DMS 273 treated with DMSO at 0.1 percent for 48 hours (cell line): ENCODE measurements at places on chromosomes 1 and 21.

DNA sequence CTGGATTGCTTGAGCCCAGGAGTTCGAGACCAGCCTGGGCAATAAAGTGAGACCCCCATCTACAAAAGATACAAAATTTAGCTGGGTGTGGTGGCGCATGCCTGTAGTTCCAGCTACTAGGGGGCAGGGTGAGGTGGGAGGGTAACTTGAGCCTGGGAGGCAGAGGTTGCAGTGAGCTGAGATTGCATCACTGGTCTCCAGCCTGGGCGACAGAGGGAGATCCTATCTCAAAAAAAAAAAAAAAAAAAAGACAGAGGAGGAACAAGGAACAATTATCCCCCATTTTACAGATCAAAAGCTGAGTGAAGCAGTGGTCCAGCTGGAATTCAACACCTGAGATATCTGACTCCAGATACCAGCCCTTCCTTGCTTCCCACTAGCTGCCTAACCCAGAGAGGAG lies 34.8 kb downstream of the L1TD1 start:
- peak; percentile 16 for DNase-seq

GRCh38 chr1:30447080-30447479 lies 276.3 kb downstream of the MATN1 start:
- no peak for DNase-seq

GRCh38 chr1:244788493-244789275 lies 46.8 kb upstream of the COX20 start:
- no peak for DNase-seq

DNA sequence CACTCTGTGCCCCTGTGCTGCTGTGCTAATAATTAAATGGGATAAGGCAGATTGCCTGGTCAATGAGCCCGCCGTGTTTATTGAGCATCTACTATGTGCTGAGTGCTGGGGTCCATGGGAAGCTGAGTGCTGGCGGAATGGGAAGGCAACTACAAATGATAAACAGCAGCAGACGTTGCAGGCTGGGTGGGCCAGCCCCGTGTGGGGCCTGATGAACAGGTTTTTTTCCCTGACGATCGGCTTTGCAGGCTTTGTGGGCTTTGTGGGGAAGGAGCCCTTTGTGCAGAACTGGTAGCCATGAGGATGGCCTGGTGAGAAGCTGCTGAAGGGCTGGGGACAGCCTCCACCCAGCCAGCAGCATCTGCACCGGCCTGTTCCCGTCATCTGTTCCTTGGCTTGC lies 3.5 kb downstream of the PDE9A start:
- DNase-seq = no peak

DNA sequence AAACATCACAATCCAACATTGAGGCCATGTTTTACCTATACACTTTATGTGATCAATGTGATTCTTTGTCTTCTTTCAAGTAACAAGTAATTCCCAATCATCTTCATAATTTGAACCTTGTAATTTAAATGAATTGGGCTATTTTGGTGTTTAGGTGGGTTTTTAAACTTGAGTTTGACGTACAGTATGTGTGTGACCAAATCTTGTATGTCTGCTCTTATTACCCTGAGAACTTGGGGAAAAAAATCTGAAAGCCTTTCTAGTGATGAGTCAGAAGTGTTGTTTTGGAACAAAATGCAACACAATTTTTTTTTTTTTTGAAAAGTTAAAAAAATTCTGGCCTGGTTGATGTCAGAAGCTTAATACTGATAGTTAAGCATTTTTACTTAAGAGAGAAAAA lies 68.5 kb downstream of the HHAT start:
- DNase-seq = no peak

DNA sequence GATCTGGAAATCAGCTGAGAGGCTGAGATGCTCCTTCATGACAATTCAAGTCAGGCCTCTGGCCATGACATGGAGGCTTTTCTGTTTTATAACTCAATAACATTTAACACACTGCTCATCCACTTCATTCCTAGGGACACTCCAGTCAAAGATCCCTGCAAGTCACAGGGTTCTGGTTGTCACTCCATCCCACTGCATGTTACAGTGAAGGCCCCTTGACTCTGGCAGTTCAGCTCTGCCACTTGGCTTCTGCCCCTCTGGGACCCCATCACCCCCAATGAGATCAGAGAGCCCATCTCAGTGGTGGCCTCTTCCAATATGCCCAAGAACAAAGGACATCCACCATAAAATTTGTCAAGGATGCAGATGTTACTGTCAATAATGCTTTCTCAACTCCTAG lies 10.0 kb upstream of the FAM110D start:
- no peak for DNase-seq

- DNase-seq = no peak
Measured at GRCh38 chr21:33975548-33976081, 60.0 kb upstream of the ATP5PO start.

DNA sequence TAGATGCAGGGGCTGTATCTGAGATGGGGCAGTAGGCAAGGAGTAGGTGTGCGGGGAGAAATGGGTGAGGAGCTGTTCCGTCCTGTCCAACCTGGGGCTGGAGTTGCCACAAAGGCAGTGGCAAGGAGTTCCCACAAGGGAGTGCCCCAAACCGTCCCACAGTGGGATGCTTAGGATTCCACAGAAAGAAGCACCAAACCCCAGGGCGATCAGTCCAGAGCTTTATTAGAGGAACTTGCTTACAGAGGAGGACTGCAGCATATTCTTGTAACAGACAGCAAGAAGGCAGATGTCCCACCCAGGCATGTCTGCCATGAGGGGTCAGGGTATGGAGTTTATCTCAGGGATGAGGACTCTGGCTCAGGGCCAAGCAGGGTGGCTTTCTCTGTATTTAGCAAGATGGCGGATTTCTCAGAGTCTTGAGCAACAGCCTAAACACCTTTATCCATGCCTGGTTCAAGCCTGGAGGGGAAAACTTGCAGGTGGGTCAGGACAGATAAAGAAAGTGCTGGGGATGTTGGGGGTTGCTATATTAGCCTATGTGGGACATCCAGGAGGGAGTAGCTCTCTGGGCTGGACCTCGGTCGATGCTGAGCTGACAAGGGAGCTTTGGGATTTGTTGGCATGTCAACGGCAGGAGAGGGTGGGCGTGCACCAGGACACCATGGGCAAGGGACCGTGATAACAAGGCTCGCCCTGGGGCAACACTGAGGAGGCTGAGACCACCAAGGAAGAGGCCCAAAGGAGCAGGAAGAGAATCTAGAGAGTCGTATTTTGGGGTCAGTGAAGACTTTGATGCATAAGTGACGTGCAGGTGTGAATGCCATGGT lies 32.8 kb downstream of the OBSCN start:
- no peak for DNase-seq

GRCh38 chr1:99886841-99887240 lies 36.7 kb downstream of the AGL start:
- DNase-seq = no peak

GRCh38 chr1:53603431-53603830 lies 135.5 kb downstream of the GLIS1 start:
- DNase-seq = no peak

- DNase-seq = no peak
Measured at GRCh38 chr1:175133673-175134435, 58.7 kb downstream of the KIAA0040 start.

- no peak for DNase-seq
Measured at GRCh38 chr1:182794091-182794490, 4.5 kb downstream of the NPL start.

GRCh38 chr1:154895798-154896197 lies 25.7 kb upstream of the KCNN3 start:
- DNase-seq = no peak

DNA sequence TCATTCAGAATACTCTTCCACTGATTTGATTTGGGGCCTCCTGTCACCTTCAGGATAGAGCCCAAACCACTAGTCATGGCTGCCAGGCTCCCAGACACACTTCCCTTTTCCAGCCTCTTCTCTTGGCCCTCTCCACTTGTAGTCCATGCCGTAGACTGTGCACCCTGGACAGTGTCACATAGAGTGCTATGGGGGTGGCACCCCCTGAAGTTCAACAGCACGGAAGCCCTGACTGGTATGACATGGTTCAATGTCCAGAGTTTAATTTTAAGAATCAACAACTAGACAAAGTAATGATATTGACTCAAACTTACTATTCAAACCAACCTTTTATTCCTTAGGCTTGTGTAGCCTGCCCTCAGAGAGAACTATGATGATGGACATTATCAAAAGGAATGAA lies 22.3 kb downstream of the FMO2 start:
- no peak for DNase-seq

DNA sequence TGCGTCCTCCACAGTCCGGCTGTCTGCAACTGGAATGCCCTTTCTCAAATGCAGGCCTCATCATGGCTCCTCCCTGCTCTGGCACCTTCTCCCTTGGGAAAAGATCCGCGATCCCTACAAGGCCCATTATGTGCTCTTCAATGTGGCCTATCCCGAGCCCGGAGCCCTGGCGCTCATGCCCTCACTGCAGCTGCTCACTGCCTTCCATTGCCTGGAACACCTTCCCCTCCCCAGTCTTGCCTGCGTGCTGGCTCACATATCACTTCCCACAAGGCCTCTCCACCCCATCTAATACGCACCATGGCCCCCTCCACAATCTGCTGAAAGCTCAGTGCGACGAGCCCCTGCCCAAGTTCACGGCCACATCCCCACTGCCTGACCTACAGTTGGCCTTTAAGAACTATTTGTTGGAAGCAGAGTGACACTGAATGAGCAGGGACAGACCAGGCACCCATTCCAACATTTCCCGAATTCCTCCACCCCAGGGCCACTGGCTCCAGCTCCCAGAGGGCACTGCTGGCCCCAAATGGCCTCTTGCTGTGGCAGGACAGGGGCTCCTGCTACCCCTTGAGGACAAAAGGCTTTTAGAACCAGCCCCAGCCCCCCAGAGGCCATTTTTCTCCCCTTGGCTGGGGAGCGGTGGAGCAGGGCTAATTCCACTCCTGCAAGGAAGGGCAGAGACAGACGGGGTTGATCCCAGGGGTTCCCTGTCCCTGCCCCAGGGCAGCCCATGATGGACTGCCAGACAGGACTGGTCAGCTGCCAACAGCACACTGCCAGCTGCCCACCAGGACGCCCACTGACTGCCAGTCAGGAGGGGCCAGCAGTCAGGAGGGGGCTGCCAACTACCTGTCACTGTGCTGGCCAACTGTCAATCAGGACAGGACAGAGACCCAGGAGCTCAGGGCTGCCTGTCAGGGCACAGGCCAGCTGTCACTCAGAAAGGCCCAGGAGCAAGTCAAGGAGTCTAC lies 64.8 kb downstream of the DHRS3 start:
- no peak for DNase-seq

DNA sequence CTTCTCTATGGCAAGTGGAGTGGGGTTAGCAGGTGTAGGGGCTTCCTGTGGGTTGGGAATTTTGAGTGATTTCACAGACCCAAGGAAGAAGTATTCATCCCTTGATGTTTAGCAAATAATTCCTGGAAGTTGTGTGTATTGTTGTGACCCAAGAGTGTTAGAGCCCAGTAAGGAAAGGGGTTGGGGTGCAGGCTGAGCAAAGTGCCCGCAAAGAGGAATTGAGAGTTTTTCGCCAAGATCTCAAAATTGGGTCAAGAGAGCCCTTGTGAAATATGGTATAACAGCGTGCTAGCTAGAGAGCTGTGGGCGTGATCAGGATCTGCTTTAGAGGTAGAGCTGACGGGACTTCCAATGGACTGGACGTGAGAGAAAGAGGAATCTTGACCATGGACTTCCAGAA lies 73.0 kb upstream of the LAPTM5 start:
- DNase-seq = no peak

DNA sequence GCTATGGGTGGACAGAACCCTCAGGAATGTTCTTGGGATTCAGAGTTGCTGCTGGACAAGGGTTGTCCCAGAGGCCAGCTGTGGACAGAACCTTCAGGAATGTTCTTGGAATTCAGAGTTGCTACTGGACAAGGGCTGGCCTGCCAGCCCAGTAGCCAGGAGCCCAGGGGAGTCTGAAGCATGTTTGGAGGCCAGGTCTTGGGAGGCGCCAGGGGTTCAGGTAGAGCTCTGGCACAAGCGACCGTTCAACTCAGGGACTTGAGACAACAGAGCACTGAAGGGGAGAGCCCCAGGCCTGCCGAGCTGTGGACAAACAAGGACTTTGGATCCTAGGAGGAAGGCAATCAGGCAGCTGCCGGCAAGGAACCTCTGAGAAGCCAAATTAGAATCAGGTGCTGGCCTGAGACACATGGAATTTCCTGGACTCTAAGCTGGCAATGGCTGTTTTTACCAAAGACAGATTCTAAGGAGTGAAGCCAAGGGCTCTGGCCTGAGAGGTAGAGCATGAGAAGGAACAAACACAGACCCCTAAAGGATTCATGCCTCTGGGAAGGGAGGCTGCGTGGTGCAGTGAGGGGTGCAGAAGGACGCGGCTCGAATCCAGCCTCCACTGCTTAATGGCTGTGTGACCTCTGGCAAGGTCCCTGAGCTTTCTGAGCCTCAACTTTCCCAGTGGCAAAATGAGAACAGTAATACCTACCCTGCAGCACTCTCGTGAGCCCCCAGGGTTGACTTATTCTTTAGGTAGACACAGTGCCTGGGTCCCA lies 13.4 kb downstream of the PLA2G5 start:
- no peak for DNase-seq

DNA sequence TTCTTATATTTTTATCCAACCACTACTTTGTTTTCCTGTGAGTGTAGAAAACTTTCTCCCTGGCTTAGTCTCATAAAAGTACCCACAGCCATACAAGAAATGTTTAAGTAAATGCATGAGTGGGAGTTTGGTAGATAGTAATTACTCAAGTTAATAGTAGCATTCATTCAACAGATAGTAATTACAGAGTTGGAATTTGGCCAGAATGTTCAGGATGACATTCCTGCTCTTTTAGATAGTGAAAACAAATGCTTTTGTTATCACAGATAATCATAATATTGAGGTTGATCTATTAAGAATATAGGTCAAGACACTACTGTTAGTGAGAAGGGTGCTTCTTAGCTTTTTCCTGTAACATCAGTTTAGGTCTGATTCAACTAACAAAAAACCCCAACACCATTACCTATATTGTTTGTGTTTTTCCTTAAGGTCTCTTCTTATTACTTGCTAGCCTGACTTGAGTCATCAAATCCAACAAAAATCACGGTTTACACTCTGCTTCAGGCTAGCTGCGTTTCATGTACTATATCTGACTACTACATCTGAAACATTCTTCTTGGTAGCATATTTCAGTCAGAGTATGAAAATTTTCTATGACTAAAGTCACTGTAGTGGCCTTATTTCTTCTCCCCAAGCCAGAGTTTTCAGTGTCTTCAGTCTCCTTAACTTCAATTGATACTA lies 163.7 kb downstream of the HS2ST1 start:
- DNase-seq = no peak

DNA sequence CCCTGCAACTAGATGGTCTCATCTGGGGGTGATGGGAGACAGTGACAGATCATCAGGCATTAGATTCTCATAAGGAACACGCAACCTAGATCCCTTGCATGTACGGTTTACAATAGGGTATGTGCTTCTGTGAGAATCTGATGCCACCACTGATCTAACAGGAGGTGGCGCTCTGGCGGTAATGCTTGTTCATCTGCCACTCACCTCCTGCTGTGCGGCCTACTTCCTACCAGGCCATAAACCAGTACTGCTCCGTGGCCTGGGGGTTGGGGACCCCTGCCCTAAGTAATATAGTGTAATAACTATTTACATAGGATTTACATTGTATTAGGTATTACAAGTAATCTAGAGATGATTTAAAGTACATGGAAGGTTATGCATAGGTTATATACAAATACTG lies 134.9 kb downstream of the CLEC20A start:
- no peak for DNase-seq
